ENCODE measurements at places on chromosomes 5 and 9.

DNA sequence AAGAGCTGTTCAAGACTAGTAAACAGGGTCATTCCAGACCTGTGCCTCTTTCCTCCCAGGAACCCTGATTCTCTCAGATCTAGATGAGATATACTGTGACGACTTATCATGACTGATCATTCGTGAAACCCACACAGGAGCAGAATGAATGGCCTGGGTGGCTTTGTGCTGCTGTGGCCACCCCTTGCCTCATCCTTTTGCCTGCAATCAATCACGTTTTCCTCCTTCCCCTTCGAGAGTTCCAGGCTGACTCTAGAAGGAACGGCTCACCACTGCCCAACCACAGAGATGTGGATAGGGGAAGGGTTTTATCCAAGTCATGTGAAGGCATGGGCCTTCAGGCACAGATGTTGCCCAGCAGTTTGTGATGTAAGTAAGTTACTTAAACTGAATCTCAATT lies 5.8 kb downstream of the ANXA6 start:
- DNase-seq, result no peak

DNA sequence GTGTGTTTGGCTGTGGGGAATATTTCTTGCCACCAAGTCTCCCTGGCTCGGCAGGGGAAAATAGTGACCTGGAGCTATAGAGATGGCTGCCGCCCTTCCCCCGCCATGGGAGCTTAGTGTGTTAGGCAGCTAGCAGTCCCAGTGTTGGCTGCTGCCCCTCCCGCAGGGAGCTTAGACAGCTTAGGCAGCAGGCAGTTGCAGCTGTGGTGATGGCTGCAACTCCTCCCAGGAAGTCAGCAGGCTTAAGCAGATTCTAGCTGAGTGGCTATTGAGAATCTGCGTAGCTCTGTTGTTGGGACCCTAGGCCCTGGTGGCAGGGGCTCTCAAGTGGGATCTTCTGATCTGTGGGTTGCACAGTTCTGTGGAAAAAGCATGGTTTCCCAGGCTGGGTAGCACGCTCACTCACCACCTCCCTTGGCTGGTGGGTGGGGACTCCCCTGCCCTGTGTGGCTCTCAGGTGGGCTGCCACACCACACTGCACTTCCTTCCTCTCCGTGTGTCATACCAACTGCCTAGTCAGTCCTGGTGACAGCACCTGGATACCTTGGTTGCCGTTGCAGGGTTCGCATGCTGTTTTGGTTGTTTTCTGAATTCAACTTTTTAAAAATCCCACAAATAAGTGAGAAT lies 9.3 kb downstream of the OR1N2 start:
- peak; percentile 1 for DNase-seq

GRCh38 chr9:114250648-114251047 lies 72.2 kb upstream of the ORM1 start:
- DNase-seq, result no peak

- no peak for DNase-seq
Measured at GRCh38 chr5:56170557-56170956, 62.6 kb downstream of the ANKRD55 start.

GRCh38 chr9:14424983-14425382 lies 111.0 kb upstream of the NFIB start:
- no peak for DNase-seq
